ENCODE measurements at places on chromosomes 2 and 18.

DNA sequence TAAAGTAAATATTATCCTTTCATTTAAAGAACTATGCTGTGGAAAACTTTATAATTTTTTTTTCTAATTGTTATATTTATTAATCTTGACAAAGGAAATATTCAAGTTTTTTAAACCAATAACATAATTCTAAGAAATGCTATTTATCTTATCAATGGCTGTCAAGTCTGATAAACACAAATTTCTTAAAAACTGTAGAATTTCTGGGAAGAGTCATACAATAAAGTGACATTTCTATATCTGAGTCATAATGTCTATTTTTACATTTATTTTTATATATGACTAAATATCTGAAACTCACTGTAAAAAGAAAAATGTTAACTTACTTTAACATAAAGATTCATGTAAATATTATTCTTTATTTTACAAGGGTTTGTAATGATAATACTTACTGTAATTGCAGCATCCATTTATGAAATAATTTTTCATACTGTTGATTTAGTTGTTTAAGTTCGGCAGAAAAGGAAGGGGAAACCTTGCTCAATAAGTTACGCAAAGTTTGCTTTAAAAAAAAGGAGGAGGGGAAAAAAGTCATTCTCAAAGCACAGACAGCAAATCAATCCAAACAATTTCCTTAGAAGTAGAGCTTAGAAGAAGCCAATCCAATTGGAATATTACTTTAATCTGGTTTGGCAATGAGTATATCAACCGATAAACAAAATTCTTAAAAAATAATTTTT, 32.4 kb downstream of the ORC2 start:
- DNase-seq: no peak

DNA sequence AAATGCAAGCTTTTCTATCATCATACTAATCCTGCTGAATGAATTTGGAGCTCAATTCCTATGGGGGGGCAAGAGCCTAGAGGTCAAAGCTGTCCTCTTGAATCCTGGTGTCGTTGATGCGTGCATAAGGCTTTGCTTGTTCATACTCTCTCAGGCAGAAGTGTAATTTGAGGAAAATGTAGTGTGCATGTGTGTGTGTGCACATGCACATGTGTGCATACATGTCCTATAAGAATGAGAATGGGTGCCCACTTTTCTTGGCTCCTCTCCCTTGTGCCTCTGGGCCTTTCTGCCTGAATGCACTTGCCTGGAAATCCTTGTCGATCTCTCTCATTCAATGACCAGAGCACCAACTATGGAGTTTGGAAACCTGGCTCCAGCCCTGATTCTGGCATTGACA, 28.5 kb upstream of the C18orf32 start:
- no peak for DNase-seq

DNA sequence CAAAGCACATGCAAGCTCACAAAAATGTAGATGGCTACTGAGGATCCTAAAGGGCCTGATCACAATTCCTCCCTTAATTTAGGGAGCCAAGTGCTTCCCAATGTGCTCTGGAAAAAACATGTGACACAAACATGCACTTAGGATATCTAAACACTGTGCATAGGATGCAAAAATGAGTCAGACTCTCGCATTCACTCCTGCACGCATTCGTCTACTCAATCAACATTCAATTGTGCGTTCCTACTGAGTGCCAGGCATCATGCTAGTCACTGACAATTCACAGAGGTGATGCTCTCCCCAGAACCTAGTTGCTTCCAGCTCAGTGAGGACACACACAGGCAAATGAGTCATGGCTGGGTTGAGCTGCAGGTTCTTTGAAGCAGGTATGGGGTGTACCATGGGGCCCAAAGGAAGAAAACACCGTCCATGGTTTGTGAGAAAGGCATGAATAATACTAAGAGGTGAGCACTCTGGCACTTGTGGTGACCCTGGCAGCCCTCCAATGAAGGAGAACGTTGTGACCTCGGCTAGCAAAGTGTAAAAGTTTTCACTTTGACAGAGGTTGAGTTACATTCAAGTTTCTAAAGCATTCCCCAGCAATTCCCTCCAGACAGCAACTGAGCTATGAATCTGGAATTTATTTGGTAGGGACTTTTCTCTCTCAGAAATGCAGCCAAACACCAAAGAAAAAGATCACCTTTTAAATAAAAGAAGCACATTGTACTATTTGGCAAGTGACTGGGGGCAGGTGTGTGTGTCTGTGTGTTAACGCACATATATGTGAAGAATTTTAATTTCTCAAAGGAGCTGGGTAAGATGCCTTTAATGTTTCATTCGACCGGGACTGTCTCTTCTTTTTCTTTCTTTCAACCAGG, 173.3 kb downstream of the ALPK2 start:
- no peak for DNase-seq

DNA sequence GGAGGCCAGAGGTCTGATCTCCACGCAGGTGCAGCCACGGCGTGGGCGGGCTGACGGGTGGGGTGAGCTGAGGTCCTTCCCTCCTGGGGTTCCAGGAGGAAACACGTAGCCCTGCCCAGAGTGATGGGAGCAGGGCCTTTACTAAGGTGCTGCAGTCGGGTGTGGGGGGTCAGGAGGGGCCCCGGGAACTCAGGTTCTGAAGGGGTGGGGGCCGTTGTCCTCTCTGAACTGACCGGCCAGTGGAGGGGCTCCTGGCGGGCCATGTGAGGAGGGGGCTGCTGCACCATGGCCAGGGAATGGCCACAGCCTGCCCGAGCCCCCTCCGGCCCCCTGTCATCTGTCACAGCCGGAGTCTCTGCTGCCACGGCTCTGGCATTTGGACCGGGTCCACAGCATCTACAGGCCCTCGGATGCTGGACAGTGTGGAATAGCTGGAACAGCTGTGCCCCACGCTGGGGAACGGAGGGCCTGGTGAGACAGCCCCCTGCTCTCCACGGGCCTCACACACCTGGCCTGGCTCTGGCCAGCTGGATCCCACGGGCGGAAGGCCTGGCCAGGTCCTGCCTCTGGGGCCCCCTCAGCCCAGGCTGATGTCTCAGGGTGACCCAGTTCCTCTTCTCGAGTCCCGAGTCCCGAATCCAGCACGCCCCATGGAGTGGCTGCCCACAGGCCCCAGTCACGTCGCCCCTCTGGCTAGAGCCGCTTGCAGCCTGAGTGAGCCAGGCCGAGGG, 145.6 kb upstream of the GPC1 start:
- DNase-seq: no peak

DNA sequence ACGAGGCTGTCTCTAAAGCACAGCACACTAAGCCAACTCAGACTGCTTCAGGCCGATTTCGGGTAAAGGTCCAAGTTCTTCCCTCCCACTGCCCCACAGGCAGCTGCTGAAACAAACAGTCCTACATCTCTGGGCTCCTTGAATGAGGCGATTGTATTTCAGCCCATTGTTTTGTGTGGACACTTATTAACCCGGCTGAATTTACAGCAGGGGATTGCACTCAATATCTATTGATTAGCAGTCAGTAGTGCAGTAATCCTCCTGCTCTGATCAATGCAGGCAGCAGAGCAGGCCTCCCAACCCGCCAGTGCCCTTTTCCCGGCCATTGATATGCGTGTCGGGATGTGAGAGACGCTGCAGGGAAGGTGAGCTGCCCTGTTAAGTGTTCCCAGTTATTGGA, 330.1 kb downstream of the CMPK2 start:
- no peak for DNase-seq

DNA sequence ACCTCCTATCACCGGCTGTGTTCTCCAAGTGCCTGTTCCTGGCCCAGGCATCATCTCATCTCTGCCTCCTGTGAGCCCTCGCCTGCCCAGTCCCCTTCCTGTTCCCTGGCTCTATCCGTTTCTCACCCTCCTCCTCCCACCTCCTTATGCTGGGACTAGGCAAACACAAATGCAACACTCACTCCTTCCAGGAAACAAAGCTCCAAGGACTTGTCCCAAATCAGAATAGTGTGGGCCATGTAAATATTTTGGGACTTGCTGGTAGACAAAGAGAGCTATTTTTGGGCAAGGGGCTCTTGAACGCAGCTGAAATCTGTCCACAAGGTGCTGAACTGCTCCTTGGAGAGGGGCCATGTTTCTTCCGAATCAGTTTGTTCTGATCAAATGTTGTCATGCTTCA, 25.3 kb downstream of the MBP start:
- DNase-seq: no peak

DNA sequence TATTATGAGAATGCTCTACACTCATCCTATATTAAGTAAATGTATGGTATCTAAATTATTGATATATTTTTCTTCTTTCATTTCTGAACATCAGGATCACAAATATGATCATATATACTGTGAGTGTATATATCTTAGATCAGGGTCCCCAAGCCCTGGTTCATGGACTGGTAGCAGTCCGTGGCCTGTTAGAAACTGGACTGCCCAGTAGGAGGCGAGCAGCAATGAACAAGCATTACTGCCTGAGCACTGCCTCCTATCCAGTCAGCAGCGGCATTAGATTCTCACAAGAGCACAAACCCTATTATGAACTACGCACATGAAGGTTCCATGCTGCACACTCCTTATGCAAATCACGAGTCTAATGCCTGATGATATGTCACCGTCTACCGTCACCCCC, 1247.1 kb upstream of the NXPH2 start:
- DNase-seq: no peak

DNA sequence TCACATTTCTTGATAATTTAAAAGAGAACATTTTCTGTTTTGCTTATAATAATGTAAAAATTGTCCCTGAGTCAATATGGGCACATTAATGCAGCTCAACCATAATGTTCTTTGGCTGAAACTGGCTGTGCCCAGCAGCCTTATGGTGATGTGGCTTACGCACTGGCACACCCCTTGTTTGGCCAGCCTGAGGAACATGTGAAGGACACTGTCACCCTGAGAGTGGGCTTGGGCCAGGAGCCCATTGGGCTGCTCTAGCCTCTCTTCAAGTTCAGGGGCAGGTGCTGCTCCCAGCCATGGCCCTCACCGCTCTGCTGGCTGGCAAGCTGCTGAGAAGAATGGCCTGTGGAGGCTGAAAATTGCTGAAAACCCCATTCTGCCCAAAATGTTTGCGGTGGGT, 37.5 kb downstream of the MRPL33 start:
- DNase-seq: no peak

DNA sequence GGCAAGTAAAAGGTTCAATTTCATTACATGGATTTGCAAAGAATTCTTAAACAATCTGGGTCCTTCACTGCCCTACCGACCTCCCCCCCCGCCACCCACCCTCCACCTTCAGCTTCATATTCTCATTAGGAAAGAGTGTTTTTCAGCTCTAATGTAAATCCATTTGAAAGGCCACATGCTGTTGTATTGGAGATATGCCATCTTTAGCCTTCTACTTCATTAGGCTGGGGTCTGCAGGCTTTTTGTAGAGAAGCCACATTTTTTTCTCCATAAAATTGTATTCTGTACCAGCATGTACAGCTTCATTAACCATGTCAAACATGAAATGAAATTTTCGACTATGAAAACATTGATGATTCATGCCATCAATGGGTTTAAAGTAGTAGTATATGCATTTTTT, 42.8 kb upstream of the THUMPD2 start:
- DNase-seq: no peak

DNA sequence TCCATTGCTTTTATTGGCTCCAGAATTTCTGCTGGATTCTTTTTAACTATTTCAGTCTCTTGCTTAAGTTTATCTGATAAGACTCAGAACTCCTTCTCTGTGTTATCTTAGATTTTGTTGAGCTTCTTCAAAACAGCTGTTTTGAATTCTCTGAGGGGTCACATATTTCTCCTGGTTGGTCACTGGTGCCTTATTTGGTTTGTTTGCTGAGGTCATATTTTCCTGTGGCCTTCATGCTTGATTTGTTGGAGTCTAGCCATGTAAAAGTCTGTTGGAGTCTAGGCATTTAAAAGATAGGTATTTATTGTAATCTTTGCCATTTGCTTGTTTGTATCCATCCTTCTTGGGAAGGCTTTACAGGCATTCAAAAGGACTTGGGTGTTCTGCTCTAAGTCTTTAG, 398.7 kb downstream of the DSEL start:
- no peak for DNase-seq

DNA sequence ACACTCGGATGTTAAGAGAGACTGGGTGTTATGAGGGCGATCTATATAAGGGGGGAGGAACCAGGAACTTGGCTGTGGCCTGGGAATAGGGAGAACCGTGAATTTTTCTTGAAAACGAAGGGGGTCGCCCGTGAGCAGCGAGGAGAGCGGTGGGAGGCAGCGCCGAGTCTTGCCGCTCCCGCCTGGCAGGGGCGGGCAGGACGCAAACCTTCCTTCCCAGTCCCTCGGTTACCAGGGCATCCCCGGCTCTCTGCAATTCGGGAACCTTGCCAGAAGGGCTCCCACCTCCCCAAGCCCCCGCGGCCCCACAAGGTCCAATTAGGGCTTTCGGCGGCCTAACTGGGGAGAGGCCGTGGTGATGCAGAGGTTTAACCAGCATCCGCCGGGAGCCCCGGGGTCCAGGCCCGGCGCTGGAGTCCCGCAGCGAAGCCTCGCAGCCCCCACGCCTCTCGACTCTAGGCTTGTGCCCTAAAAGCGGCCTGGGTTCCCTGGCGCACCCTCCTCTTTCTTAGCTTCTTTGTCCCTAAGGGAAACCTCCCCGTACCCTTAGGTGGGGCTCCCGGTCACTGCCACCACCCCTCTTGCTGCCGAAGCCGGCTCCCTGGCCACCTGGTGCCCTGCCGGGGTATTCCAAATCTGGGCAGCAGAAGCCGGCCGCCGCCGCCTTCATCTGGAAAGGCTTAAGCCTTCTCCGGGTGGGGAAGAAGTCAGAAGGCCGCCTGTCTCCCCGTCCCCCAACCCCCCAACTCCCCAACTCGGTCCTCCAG, 680 bp upstream of the FHOD3 start:
- peak; percentile 81 for DNase-seq

DNA sequence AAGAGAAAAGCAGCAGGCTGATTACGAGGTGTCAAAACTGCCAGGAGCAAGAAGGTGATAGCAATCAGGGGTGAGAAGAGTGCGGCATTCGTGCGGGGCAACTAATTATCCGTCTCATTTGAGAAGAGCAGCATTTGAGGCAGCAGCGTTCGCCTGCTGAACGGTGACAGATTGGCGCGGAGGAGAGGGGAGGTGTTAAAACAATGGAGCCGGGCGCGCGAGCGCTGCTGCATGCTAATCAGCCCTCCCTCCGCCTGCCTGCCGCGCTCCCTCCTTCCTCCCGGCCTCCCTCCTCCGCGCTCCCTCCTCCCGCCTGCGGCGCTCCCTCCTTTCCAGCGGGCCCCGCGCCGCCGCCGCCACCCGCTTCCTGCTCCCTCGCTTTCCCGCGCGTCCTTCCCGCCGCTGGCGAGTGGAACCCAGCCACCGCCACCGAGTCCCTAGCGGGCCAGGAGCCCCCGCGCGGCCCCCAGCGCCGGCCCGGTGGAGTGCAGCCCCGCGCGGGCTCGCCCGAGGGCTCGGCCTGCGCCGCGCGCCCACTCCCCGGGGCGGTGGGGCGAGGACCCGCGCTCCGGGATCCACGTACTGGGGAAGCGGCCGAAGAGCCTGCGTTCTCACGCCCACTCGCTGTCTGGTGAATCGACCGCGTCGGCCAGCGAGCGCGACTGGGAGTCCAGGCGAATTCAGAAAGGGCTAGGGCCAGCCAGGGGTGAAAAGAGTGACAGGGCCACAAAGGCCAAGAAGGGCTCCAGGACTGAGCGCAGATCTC, 69.5 kb upstream of the PSMD14 start:
- DNase-seq: no peak

GRCh38 chr2:30867385-30867784, 60.1 kb upstream of the CAPN13 start:
- no peak for DNase-seq

GRCh38 chr2:165572151-165572550, 102.7 kb downstream of the CSRNP3 start:
- no peak for DNase-seq
